ENCODE measurements at places on chromosomes 13 and 19.
A peak's percentile ranks its signal among the peaks of the same experiment; 100 is the strongest.

DNA sequence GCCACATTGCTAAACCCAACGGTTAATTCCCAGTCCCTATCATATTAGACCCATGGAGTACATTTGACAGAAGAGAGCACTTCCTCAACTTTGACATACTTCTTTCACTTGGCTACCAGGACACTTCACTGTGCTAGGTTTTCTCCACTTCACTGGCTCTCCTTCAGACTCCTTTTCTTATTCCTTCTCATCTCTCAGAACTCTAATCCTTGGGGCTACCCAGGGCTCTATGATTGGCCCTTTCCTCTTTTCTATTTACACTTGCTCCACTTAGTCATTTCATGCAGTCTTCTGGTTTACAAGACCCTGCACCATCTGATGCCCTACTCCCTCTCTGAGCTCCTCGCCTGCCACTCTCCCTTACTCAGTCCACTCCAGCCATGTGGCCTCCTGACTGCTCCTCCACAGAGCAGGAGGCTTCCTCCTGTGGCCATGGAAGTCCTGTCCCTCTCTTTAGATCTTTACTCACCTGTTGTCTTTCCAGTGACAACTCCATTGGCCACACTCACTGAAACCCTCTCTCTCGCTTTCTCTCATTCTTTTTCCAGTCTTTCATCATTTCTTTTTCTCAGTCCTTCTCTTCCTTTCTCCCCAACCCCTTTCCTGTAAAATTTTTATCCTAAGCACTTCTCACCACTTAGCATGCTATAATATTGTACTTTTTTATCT is 90.4 kb downstream of the TBC1D4 start:
- DNase-seq, result no peak

DNA sequence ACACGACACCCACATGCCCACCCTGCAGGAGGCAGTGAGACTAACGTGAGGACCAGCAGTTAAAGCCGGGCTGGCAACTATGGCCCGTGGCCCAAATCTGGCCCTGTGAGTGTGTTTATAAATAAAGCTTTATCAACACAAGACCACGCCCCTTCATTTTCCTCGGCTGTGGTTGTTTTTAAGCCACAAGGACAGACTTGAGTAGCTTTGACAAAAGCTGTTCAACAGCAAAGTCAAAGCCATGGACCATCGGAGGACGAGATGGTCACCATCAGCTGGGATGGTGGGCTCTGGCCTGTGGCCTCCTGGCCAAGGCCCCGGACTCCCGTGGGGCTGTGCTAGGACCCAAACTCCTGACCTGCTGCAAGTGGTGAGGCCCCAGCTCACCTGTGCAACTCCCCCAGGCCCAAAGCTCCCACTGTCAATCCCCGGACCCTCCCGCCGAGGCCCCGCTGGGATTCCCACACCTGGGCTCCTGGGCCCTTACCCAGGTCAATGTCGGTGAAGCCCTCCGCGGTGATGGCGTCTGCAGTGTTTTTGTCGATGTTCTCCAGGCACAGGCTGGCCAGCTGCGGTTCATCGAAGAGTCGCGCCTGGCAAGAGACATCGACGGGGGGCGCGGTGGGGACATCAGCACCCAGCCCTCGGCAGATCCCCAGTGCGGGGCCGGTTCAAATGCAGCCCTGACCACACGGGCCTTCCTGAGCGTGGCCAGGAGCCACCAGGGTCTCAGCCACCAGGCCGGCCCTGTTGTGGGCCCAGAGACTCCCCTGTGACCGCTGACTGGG is 25.1 kb downstream of the BTBD2 start:
- DNase-seq, result no peak

- DNase-seq, result no peak
Measured at GRCh38 chr13:65826657-65827056, 1403.5 kb downstream of the PCDH9 start.

DNA sequence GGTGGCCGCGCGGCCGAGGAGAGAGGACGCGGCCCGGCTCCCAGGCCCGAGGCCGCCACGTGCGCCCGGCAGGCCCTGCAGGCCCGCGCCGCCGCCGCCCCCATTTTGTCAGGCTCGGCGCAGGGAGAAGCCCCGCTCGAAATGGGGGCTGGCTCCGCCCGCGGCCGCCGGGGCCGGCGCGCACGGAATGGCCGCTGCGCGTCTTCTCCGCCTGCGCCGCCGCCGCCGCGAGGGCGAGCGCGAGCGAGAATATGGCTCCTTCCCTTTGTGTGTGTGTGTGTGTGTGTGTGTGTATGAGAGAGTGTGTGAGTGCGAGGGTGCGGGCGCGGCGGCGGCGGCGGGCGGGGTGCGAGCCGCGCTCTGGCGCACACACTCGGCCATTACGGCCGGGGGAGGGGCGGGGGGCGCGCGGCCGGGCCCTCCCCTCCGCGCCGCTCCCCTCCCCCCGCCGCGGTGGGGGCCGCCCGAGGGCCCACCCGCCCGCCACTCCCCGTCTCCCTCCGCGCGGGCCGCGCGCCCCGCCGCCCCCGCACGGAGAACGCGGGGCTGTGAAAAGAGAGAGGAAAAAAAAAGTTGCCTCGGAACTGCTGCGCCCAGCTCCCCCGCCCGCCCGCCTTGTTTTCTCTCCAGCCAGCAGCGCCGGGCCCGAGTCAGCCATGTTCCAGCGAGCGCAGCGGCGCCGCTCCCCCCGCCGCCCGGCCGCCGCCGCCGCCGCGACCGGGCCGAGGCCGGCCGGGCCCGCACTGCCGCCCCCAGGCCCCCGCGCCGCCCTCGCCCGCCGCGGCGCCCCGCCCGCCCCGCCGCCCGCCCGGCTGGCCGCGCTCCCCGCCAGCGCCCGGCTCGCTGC is 1.0 kb downstream of the HMGB1 start:
- DNase-seq, result peak; percentile 81

GRCh38 chr19:28966737-28967399 is 246.1 kb downstream of the UQCRFS1 start:
- DNase-seq, result no peak

DNA sequence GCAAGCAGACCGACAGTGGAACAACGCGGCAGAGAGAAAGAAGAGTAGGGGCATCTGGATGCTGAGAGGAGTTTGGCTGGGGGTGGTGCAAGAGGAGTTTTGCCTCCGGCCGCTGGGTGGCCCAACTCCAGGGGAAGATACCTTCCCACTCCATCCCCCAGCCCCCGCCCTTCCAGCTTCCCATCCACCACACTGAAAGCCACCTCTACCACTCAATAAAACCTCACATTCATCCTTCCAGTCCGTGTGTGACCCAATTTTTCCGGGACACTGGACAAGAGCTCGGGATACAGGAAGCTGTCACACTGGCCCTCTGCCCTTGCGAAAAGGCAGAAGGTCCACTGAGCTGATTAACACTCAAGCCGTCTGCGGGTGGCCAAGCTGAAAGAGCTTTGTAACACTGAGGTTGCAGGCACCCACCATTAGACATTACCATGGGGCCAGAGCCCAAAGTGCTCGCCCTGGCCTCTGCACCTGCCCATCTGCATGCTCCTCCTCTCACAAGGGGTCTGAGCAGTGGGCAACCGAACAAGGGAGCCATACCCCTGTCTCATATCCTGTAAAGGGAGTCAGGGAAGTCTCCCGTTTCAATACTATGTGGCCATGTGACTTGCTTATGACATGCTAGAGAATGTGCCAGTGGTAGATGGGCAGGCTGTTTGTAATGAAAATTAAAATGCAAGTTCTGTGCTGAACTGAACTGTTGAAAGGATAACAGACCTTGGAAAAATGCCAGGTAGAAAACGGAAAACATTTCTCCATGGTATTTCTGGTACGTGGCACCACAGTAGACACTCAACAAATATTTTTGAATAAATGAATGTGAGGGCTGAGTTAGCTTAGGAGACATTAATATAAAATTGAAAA is 205.1 kb upstream of the STARD13 start:
- DNase-seq, result no peak

GRCh38 chr13:73984949-73985691 is 149.1 kb downstream of the KLF12 start:
- peak; percentile 92 for DNase-seq

GRCh38 chr19:51595190-51596175 is 24.4 kb downstream of the ZNF175 start:
- no peak for DNase-seq

DNA sequence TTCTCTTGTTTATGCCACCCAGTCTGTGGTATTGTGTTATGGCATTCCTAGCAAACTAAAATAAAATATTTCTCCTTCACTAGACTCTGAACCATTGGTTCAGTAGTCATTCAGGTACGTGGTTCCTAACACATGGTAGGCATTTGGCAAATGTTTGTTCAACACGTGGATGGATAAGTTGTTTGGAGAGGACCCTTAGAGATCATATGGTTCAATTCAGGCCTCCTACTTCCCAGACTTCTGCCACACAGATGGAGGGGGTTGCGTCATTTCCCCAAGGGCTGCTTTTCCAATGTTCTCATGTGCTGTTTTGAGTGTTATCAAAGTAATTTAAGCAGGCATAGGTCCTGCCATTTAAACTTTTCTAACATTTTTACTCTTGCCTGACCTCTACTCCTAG is 6.7 kb downstream of the CXCL17 start:
- DNase-seq, result no peak

GRCh38 chr13:35164324-35164932 is 222.4 kb downstream of the NBEA start:
- DNase-seq, result no peak

GRCh38 chr13:101059793-101060192 is 356.5 kb downstream of the NALCN start:
- no peak for DNase-seq

DNA sequence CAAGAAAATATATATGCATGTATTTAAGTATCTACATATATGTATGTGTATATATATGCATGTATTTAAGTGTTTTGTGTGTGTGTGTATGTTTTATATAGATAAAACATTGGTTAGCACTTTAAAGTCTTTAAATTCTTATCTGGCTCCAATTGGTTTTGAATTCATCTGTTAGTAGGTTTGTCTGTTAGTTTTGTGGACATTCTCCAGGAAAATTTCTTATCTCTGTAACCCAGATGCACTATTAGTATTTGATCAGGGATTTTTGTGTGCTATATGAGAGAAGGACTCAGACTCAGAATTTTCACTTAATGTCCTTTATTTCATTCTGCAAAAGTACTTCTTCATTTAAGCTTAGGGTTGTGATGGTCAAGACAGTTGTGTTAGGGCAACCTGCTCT is 103.1 kb downstream of the ITGBL1 start:
- DNase-seq, result no peak

DNA sequence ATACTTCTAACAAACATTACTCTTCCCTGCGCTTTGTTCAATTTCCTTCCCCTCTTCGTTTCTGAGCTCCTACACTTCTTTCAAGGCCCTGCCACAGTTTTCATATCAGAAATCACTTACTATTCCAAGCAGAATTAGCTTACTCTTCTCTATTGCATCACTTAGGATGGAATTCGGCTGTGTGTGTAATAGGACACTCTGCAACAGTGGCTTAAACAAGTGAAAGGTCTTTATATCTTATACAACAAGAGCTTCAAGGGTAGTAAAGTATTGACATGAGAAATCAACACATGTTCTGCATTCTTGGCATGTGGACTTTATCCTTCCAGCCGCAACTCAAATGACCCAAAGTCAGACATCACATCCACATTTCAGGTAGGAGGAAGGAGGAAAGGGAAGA is 279.6 kb downstream of the PCDH20 start:
- no peak for DNase-seq

DNA sequence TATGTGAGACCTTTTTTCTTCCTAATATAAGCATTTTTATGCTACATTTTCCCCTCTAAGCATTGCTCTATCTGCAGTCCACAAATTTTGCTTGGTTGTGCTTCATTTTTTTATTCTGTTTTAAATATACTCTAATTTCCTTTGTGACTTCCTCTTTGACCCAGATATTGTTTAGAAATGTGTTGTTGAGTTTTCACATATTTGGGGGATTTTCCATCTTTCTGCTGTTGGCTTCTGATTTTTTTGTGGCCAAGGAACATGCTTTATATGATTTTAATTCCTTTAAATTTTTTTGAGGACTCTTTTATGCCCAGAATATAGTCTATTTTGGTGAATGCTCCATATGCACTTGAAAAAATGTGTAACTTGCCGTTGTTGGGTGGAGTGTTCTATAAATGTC is 22.9 kb downstream of the UBAC2 start:
- DNase-seq, result no peak

- DNase-seq, result no peak
Measured at GRCh38 chr13:33543089-33543459, 257.5 kb upstream of the STARD13 start.

DNA sequence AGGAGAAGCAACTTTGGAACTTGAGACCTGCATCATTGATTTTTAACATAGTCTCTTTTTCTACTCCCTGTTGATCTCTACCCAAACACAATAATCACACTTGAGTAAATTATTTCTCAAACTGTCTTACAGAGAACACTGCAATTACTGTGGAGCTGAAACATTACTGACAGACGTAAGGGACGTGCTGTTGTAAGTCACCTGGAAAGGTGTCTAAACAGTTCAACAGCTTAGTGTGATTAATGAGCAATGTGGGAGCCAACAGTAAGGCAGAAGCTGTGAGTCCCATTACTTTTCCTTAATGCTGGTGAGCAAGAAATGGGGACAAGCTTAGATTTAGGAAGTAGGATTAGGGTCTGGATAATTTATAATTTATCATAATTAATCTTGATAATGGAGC is 265.7 kb downstream of the DLEU7 start:
- DNase-seq, result no peak
